ENCODE measurements at places on chromosomes 5 and 9.

DNA sequence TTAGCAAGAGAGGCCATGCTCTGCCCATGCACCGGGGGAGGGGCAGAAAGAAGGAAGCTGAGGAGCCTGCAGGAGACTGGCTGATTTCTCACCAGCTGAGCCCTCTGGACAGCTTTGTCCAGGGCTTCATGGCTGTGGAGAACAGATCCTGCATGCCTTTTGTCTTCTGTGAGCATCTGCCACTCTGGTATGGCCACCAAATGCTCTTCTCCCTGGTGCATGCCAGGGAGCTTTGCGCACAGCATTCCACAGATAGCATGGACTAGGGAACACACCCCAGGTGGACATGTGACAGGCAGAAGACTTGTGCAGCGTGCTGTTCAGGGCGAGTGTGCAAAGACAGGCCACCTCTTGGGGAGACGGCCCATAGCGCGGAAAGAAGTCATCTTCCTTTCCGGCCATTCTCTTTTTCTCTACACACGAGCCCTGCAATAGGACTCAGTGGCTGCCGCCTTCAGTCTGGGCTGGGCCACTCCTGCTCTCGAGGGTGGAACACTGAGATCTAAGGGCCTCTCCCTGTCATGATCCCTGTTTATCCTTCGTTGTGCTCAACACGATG, 56.7 kb downstream of the GADD45G start:
- DNase-seq, result no peak

DNA sequence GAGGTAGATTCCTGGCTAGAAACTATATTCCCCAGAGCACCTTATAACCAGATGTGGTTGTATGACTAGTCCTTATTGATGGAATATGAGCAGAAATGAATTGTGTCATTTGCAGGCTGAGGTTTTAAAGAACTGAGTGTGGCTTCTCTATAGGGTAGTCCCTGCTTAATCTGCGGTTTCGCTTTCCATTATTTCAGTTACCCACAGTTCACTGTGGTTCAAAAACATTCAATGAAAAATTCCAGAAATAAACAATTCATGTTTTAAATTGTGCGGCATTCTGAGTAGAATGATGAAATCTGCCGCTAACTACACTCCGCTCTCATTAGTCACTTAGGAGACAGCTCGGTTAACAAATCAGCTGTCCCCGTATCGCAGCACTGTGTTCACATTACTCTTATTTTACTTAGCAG, 65.1 kb downstream of the ANKRD55 start:
- DNase-seq, result no peak

DNA sequence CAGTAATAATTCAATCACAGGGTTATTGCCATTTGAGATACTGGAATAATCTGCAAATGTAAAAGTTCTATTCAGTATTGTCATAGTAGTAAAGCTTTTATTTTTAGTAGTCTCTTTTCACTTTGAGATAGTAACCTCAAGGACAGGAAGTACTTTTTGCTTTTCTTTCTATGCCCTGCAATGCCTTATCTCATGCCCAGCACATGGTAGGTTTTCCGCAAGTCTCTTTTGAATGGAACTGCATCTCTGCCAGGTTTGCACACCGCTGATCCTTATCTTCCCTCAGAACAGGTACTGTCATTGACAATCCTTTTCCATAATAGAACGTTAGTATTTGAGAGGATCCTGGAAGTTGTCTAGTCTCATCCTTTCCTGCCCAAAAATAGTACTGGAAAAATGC, 91.8 kb upstream of the IFNK start:
- DNase-seq, result no peak

DNA sequence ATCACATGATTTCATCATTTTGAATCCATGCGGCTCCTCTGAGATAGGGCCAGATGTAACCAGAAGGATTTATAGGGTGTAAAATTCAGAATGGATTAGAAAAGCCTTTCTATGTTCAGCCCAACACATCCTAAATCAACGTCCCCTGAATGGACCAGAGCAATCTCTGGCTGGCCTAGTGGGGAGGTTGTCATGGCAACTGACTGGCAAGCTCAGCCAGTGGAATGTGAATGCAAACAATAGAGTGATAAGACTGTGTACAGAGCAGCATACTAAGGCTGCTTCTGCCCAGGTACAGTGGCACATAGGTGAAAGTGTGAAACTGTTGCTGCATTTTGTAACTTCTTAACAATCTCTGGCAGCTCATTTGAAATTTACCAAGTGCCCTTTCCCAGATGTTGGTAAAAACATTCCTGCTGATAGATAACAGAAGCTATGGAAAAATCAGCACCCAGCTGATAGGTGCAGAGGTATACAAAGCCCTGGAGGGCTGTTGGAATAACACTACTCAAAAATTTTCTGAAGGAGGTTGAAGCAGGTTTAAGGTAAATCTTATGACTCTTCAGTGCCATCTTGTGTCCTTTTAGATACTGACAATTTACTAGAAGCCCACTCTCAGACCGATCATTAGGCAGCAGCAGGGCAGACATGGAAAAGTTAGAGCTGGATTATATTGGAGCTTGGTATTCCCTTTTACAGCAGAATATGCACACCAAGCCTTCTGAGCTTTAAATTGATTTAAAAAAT, 267.2 kb downstream of the RAB3C start:
- no peak for DNase-seq

GRCh38 chr9:80831751-80832150, 857.6 kb downstream of the TLE1 start:
- no peak for DNase-seq

DNA sequence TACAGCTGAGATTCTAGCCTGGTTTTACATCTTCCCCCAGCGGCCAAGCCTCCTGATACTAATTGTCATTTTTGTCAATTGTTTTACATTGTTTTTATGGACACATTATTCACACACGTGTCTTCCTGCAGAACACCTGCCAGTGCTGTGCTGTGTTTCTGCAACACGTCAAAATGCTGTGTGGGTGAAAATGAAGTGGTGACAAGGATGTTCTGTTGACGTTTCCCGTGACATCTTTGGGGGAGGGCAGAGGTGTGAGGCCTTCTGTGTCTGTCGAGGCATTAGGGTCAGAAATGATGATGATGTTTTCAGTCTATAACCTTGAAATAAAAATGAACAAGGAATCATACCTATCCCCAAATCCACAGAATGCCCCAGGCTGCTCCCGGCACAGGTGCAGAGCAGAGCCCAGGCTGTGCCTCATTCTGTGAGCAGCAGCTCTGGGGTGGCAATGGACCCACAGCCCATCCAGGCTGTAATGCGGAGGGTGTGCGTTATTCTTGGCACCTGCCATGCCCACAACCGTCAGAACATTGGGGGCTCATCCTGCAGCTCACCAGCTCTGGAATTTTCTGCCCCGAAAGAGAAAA, 23.6 kb upstream of the CEP72 start:
- no peak for DNase-seq

DNA sequence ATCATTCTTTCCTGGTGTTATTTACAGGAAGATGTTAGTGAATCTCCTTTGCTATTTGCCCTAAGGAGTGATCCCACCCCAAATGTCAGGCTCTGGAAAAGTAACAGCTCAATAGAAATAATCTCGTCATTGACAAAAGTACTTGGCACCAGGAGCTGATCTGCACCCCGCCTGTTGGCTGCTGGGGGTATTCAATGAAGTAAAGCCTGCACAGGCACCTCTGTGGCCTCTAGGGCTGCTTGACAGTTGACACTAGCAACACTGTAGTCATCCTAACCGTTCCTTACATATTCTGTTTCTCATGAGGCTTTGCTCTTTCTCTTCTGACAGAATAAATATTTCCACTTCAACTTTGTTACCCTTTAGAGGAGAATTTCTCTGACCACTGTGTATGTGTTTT, 103.4 kb downstream of the DOCK2 start:
- DNase-seq, result no peak

- DNase-seq, result no peak
These were observed 368 bp downstream of the SURF1 start for GRCh38 chr9:133355881-133356357.

GRCh38 chr5:172488221-172488620, 33.9 kb upstream of the SH3PXD2B start:
- DNase-seq, result no peak

- DNase-seq, result no peak
These were observed 50.0 kb downstream of the NACC2 start for GRCh38 chr9:136044971-136045594.
